ENCODE measurements at places on chromosomes 4 and X. TPM values are rescaled to one million over a fixed set of nuclear protein-coding genes. Genes with fewer than 3 reads are reported as not detected.

FLNA gene
- total RNA-seq, result 1,454 TPM

APLN gene
- total RNA-seq, result 2.7 TPM

FAM184B gene
- total RNA-seq, result not detected

PLAC8 gene
- 193 TPM for total RNA-seq

TMPRSS11B gene
- total RNA-seq, result not detected

HSD17B13 gene
- total RNA-seq, result 0.16 TPM

ALPK1 gene
- total RNA-seq, result 11.8 TPM

UGT2B10 gene
- not detected for total RNA-seq

KCTD8 gene
- not detected for total RNA-seq

MAGEC1 gene
- total RNA-seq, result not detected

FRAS1 gene
- 0.08 TPM for total RNA-seq
